Pons (tissue), 1 donor: ENCODE measurements at places on chromosomes 3 and 15.

- no peak for DNase-seq
These were observed 22.6 kb upstream of the PEX5L start for GRCh38 chr3:180059356-180059755.

DNA sequence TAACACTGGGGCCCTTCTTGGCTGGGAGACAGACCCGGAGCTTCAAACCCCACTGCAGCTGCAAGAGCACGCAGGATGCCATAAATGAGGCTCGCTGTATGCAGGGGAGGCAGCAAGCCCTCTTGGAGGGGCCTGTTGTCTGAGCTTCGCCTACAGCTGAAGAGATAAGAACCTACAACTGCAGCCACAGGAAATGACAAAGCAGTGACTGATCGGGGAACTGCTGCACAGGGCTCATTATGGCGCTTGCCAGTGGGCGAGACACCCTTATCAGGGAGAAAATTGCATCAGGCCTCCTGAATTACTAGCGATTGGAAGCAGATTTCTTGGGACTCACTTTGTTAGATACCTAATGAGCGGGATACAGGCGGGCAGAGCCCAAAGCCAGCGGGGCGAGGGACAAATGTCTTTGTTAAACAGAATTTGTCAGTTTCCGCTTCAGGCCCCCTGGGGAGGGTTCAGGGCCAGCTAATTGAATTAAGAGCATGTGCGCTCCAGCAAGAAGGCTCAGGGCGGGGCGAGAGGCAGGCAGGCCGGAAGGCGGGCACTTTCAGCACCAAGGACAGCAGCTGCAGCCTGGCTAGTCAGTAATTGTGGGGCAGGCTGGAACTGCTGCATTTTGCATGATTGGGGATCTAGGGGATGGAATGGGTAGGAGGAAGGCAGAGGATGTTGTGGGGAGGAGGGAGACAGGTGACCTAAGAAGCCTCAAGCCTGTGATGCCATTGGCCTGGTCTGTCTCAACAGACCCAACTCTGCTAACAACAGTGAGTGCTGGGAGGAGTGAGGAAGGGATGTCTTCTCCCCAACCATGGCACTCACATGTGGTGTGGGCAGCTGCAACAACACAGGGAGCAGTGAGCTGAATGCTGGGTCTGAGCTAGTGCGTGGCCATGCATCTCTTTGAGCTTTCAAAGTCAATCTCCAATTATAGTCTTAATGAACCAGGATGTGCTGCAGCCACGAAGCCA is 55.3 kb downstream of the CCDC33 start:
- DNase-seq, result peak; percentile 31

GRCh38 chr3:150218236-150218635 is 189.9 kb upstream of the TSC22D2 start:
- DNase-seq, result no peak

DNA sequence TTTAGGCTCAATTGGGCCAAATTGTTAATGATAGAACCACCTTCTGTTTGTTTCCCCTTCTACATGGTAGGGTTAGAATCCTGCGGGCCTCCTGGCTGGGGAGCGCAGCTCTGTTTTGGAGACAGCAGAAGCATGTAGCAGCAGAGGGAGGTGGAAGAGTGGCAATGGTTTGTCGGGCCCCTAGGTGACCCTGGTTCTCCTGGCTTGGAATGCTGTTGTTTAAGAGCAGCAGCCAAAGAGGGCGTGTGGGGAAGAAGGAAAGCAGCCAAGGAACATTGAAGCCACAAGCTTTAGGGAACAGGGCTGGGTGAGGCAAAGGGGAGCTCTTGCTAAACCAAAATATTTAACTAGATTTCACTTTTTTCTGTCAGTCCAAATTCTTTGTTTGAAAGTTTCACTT is 213.7 kb upstream of the NR2E3 start:
- DNase-seq, result peak; percentile 37

GRCh38 chr15:78407608-78408354 is 30.2 kb upstream of the IREB2 start:
- no peak for DNase-seq
